Stimulated activated CD4-positive, alpha-beta T cell treated with anti-CD3 and anti-CD28 coated beads, Interleukin-4, amount 100 ng/mL, for 4 hours (primary cell): ENCODE measurements at places on chromosomes 11 and 22.
A peak's percentile ranks its signal among the peaks of the same experiment; 100 is the strongest.

GRCh38 chr11:73968356-73968966, 14.2 kb downstream of the UCP2 start:
- DNase-seq: no peak

GRCh38 chr11:33772870-33773269, 1.4 kb downstream of the FBXO3 start:
- DNase-seq: no peak

- no peak for DNase-seq
Measured at GRCh38 chr11:69353696-69354544, 60.0 kb downstream of the MYEOV start.

DNA sequence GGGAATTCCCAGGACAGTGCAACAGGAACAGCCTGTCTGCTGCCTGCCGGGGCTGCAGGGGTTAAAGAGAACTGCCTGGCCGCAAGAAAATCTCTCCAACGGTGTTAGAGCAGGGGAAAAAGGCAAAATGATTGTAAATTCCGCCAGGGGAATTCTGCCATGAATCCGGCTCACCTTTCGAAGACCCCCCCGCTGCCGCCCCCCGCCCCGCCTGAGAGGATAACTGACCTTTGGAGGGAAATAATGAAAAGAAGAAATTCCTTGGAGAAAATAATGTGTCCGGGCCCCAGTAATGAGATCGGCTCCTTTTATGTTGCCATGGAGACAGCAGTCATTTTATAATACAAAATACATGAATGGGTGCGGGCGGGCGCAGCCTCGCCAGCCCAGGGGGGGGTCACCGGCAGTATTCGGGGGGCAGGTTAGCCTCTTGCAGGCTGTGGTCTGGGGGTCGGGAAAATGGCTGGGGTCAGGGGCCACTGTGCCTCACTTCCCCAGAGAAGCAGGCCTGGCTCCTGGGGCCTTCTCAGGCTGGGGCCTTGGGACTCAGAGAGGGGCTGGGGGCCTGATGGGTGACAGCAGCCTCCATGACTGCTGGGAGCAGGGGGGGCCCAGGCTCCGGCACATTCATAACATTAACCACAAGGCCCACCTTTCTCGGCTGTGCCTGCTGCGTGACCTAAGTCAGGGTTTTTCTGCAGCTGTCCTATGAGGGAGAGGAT, 228.1 kb downstream of the MN1 start:
- no peak for DNase-seq

DNA sequence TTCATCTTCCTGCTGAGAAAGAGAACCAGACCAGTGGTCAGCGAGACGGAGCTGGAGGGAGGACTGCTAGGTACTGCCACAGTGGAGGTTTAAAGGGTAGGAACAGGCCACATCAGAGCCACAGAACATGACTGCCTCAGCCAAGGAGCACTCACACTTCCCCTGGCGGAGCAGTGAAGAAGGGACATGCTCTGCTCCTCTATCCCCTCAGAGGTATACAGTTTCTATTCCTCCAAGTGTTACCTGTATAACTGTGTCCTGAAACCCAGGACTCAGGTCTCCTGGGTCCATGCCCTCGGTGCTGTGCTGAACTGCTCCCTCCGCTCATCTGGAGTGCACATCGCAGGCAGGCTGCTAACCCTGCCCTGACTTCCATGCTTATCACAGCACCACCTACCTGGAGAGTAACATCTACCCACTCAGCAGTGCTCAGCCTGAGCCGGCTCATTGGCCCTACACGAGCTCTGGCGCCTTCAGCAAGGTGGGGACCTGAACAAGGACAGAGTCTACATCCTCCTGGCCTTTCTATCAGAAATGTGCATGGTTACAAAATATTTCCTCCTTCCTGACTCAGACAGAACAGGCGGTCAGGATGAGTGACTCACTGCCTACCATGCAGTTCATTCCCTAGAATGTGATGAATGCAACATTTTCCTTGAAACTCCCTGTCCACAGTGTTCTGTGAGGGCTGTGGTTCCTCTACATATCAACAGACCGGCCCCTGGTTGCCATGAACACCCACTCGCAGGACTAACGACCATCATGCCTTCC, 52.9 kb downstream of the C11orf58 start:
- no peak for DNase-seq

DNA sequence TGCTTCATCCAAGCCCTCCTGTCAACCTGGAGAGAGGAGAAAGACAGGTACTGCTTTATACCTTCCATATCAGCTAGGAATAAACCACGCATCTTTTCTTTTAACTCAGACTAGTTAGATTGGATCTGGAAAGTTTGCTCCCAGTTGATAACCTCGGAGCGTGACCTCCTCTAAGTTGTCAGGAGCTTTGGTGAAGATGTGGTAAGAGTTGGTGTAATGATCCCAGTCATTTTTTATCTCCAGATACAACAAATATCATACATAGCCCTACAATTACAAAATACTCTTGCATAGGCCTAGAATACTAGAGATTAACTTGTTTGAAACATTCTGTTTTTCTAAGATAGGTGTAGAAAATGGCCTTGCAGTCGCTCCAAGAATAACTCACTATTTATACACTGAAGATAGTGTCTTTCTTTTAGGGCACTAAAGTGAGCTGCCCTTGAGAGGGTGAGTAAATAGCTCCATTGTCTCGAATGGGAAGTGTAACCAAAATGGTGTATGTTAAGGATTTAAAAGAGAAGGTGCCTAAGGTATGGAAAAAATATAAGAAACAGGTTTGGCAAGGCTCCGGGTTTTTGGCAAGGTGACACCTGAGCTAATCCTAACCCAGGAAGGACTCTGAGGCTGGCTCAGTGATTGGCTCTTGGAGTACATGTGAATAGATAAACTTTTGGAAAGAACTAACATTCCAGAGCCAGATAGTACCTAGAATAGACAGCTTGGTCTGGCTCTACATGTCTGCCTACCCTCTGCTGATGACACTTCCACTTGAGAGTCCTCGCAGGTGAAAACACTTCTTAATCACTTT, 59.4 kb downstream of the GLYATL1 start:
- no peak for DNase-seq

- DNase-seq: no peak
Measured at GRCh38 chr11:45470151-45470793, 184.1 kb upstream of the SYT13 start.

- DNase-seq: no peak
Measured at GRCh38 chr11:128687321-128687720, 6.6 kb upstream of the FLI1 start.

DNA sequence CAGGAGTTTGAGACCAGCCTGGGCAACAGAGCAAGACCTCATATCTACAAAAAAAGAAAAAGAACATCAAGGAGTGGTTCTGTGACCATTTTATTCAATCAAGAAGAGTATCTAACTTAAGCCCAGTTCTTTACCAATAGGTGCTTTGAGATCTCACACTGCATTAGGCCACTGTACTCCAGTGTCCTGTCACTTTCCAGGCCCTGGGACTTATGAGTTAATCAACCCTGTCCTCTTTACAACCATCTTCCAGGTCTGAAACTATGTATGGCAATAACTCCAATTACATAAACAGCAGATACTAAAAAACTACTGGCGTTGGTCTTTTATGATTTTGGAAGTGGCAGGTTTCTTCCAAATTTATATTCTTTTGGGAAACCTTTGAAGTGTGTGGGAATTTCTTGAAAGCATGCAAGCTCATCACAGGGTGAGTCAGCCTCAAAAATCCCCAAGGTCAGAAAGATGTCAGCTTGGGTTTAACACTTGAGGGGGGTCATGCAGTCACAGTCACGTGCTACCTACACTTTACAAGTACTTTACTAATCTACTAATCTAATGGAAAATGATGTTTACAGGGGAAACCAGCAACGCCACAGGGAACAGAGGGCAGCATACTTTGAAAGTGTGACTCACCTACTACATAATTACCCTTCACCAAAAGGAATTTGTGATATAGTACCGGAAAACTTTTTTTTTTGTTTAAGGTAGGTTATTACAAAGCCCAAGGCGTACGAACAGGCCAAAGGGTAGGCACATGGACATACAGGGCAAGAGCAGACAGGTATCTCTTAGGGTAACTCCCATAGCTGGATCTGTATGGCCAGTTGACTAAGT, 15.6 kb downstream of the PISD start:
- DNase-seq: peak; percentile 59

DNA sequence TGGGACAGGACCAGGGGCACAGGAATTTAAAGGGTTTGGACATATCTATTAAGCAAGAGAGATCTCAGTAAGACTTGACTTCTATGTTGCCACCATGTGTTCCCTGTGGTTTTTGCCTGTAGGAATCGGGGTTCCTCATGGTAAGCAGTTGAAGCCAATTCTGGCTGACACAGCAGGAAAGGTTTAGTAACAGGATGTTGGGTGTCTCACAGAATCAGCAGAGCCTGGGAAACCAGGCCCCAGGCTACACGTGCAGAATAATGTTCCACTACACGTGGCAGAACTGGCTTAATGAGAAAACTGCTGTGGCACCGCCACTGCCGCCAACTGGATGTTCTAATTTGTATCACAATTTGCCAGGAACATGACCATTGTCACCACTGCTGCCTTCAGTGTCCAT, 264.6 kb upstream of the PLET1 start:
- no peak for DNase-seq

- no peak for DNase-seq
Measured at GRCh38 chr22:37148031-37148651, 1.6 kb downstream of the IL2RB start.
